Natural killer cell (primary cell): ENCODE measurements at places on chromosomes 13 and 19. TPM values are rescaled to one million over a fixed set of nuclear protein-coding genes. Genes with fewer than 3 reads are reported as not detected.

DNA sequence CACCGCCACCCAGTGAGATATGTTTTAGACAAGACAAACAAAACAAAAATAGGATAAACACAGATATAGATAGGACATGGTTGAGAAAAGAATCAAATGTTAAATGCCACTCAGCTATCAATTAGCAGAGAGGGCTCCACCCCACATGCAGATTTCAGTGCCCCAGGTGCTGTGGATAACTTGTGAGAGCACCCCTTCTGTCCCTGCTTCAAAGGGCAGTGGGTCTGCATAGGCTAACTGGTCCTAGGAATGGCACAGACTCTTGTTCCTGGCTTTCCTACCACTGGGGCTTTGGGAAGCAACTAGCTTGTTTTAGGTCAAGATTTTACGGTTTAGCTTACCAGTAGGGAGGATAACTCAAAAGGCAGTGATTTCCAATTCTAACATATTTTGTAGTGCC lies 460.3 kb downstream of the TSHZ3 start:
- no peaks in the 10 kb centered on the region for H3K36me3 ChIP-seq
- no peak overlapping the region for H3K27ac ChIP-seq
- H3K4me3 ChIP-seq = no peak overlapping the region
- DNase-seq = no peak

DNA sequence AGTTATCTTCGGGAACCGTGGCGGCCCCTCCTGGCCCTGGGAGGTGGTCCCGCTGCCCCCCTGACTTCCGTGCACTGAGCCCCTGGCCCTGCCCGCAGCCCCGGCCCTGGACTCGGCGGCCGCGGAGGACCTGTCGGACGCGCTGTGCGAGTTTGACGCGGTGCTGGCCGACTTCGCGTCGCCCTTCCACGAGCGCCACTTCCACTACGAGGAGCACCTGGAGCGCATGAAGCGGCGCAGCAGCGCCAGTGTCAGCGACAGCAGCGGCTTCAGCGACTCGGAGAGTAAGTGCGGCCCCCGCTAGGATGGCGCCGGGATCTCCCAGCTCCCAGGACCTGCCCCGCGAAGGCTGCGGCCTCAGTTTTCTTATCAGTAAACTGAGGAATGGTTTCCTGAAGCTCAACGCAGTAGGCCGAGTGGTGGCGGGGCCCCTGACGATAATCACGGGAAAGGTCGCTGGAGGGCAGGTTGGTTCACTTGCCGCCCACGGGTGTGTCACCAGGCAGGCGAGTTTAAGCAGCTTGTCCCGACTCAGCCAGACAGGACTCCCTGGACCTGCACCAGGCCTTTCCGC lies 924 bp downstream of the RGCC start:
- H3K27ac ChIP-seq = peak overlapping the region; percentile 34
- peak; percentile 74 for DNase-seq
- no peaks in the 10 kb centered on the region for H3K36me3 ChIP-seq
- peak overlapping the region; percentile 76 for H3K4me3 ChIP-seq
- peaks cover 33% of the 10 kb centered on the region for H3K4me1 ChIP-seq
- peaks cover 2% of the 10 kb centered on the region for H3K27me3 ChIP-seq

KIRREL2 gene
- not detected for total RNA-seq

GGN gene
- total RNA-seq = not detected

DNA sequence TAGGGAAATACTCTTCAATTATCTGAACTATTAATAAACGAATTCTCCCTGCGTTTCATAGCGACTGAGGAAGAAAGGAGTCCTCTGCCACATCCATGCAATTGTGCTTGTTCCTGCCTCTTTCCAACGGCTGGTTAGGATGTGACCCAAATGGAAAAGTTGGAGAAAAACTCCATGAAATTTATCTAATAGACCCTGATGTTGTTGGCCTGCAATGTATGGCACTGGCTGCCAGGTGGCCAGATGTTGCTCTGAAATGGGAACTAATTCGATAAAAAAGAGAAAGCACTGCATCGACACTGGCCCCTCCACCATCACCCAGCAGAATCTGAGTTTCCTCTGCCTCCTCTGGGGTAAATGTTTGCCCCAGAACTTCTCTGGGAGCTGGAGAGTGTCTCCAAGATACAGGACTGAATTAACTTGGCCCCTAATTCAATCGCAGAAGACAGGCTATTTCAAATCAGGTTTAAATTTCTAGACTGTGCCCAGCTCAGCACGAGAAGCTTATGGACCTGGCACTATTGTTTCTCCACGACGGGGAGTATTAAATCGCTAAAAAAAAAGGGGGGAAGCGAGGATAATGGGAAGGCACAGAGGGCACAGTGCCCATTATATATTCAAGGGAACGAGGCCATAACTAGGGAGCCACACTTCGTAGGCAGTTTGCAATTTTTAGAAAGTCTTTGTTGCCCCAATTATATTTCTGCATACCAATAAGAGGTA lies 103.9 kb downstream of the ZIC5 start:
- H3K36me3 ChIP-seq = no peaks in the 10 kb centered on the region
- DNase-seq = no peak
- H3K27me3 ChIP-seq = peaks cover 1% of the 10 kb centered on the region

DNA sequence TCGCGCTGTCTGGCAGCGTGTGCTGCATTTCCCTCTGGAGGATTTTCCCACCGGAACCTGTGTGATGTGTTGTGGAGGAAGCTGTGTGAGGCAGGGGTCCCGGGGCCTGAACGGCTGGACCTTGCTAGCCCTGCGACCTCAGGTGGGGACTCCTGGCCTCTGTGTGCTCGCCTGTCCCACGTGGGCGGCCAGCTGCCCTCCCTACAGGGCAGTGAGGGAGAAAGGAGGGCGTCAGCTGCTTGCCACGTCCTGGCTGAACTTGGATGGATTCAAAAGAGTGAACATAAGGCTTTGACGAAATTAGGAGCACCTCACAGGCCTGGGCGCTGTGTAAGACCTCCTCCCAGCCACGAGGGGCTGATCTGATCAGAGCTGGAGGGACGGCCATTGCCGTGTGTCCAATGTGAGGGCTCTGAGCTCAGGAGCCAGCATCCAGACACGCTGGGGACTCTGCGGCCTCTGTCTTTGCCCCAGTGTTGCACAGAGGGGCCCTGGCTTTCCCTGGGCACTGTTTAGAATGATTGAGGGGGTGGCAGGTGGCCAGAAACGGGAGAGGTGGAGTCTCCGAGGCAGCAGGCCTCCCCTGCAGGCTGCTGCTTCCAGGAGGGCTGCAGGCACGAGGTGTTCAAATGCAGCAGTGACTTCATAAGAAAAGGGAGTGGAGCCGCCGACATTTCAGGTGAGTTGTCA lies 13.0 kb downstream of the TFDP1 start:
- no peaks in the 10 kb centered on the region for H3K36me3 ChIP-seq
- no peaks in the 10 kb centered on the region for H3K4me1 ChIP-seq
- H3K27ac ChIP-seq = no peak overlapping the region
- DNase-seq = peak; percentile 9

GRCh38 chr19:17109962-17110598 lies 34.5 kb downstream of the MYO9B start:
- no peaks in the 10 kb centered on the region for H3K27me3 ChIP-seq
- peaks cover 84% of the 10 kb centered on the region for H3K4me1 ChIP-seq
